A172 (cell line): ENCODE measurements at places on chromosomes 13 and 19.

DNA sequence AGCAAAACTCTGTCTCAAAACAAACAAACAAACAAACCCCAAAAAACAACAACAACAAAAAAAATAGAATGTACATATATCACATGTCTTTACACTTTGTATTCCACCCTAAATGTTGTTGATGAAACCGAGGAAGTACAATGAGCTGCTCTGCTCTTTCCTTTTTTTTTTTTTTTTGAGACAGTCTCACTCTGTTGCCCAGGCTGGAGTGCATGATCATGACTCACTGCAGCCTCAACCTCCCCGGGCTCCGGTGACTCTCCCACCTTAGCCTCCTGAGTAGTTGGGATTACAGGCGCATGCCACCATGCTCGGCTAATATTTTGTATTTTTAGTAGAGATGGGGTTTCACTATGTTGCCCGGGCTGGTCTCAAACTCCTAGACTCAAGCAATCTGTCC lies 30.6 kb upstream of the LRP3 start:
- no peak for DNase-seq

- DNase-seq: peak; percentile 83
These were observed 8.6 kb upstream of the BCAT2 start for GRCh38 chr19:48819366-48819816.

- DNase-seq: no peak
These were observed at the start of gene PPFIA3 for GRCh38 chr19:49119411-49120324. Gene PPFIA3 (plus strand): TSS chr19:49119544. CDS start chr19:49127874, 8,330 bp downstream.

GRCh38 chr19:55705972-55706371 lies 30.9 kb downstream of the EPN1 start:
- no peak for DNase-seq

GRCh38 chr13:74062933-74063332 lies 71.3 kb downstream of the KLF12 start:
- no peak for DNase-seq
